ENCODE measurements at places on chromosomes 2 and 18. TPM values are rescaled to one million over a fixed set of nuclear protein-coding genes. Genes with fewer than 3 reads are reported as not detected.
A peak's percentile ranks its signal among the peaks of the same experiment; 100 is the strongest.

GRCh38 chr18:63144748-63145147 is 174.8 kb downstream of the BCL2 start:
- no peak overlapping the region for H3K27ac ChIP-seq
- no peaks in the 10 kb centered on the region for H3K4me1 ChIP-seq
- peaks cover 7% of the 10 kb centered on the region for H3K27me3 ChIP-seq
- no peaks in the 10 kb centered on the region for H3K36me3 ChIP-seq
- no peak overlapping the region for H3K4me3 ChIP-seq

- no peak overlapping the region for H3K4me3 ChIP-seq
- H3K36me3 ChIP-seq = peaks cover 4% of the 10 kb centered on the region
- H3K27ac ChIP-seq = no peak overlapping the region
Observed at GRCh38 chr2:196314157-196314556, 142.8 kb upstream of the STK17B start.

GRCh38 chr2:220935789-220936321 is 636.2 kb downstream of the EPHA4 start:
- H3K36me3 ChIP-seq = no peaks in the 10 kb centered on the region
- H3K4me3 ChIP-seq = no peak overlapping the region
- H3K4me1 ChIP-seq = peaks cover 21% of the 10 kb centered on the region
- H3K27me3 ChIP-seq = no peaks in the 10 kb centered on the region
- no peak overlapping the region for H3K27ac ChIP-seq

GRCh38 chr2:75079575-75079974 is 119.7 kb downstream of the TACR1 start:
- no peak overlapping the region for H3K4me3 ChIP-seq
- H3K36me3 ChIP-seq = peaks cover 2% of the 10 kb centered on the region
- H3K4me1 ChIP-seq = peaks cover 29% of the 10 kb centered on the region
- H3K27ac ChIP-seq = peak overlapping the region; percentile 60

- DNase-seq = no peak
- H3K36me3 ChIP-seq = no peaks in the 10 kb centered on the region
- peaks cover 13% of the 10 kb centered on the region for H3K4me1 ChIP-seq
- no peak overlapping the region for H3K27ac ChIP-seq
- no peak overlapping the region for H3K4me3 ChIP-seq
Observed at GRCh38 chr2:75788902-75789301, 78.2 kb upstream of the GCFC2 start.

GRCh38 chr18:10138719-10139118 is 224.9 kb downstream of the VAPA start:
- DNase-seq = no peak
- no peaks in the 10 kb centered on the region for H3K36me3 ChIP-seq
- H3K27me3 ChIP-seq = no peaks in the 10 kb centered on the region
- H3K4me3 ChIP-seq = no peak overlapping the region

- H3K4me3 ChIP-seq = no peak overlapping the region
- H3K27me3 ChIP-seq = no peaks in the 10 kb centered on the region
- no peak overlapping the region for H3K27ac ChIP-seq
- no peak for DNase-seq
- H3K36me3 ChIP-seq = peaks cover 1% of the 10 kb centered on the region
Observed at GRCh38 chr2:17762451-17762850, 8.5 kb downstream of the GEN1 start.

- peak; percentile 60 for DNase-seq
- H3K4me1 ChIP-seq = peaks cover 42% of the 10 kb centered on the region
- peak overlapping the region; percentile 76 for H3K4me3 ChIP-seq
- no peak overlapping the region for H3K27ac ChIP-seq
- no peaks in the 10 kb centered on the region for H3K36me3 ChIP-seq
Observed at GRCh38 chr2:130963849-130964793, 127.4 kb downstream of the ARHGEF4 start.

GRCh38 chr18:30987467-30988241 is 54.9 kb downstream of the DSC3 start:
- H3K36me3 ChIP-seq = no peaks in the 10 kb centered on the region
- H3K27me3 ChIP-seq = no peaks in the 10 kb centered on the region
- H3K4me1 ChIP-seq = peaks cover 3% of the 10 kb centered on the region
- no peak for DNase-seq

DNA sequence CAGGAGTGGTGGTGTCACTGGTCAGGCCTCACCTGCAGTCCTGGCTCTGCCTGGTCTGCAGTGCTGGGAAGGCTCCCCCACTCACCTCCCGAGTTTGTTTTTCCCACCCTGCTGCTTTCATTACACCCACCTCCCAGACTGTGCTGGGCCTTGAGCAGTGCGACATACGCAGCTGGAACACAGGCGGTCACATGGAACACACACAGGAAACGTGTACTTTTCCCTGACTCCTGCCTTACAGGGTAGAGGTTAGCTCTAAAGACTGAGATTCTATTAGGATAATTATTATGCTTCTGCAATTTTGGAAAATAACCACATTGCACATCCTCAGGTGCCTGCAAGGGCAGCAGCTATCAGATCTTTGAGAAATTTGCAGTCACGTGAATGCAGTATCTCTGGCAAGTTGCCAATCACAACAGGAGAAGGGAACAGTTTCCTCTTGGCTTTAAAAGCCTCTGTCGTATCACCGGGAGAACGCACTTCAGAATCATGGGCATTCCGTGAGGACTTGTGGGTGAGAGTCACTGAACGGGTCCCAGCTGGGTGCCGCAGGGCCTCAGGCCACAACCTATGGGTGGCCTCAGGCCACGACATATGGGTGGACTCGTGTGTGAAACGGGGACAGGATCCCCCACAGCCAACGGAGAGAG is 136.5 kb downstream of the ZNF236 start:
- no peak overlapping the region for H3K27ac ChIP-seq
- no peaks in the 10 kb centered on the region for H3K4me1 ChIP-seq
- no peak overlapping the region for H3K4me3 ChIP-seq
- peaks cover 39% of the 10 kb centered on the region for H3K36me3 ChIP-seq
- DNase-seq = no peak

GRCh38 chr2:40554665-40555294 is 102.9 kb upstream of the SLC8A1 start:
- peaks cover 1% of the 10 kb centered on the region for H3K4me1 ChIP-seq
- DNase-seq = peak; percentile 28
- H3K27ac ChIP-seq = no peak overlapping the region
- H3K36me3 ChIP-seq = no peaks in the 10 kb centered on the region
- H3K4me3 ChIP-seq = no peak overlapping the region
- peaks cover 6% of the 10 kb centered on the region for H3K27me3 ChIP-seq

GRCh38 chr18:59752666-59753065 is 55.4 kb upstream of the CCBE1 start:
- H3K27ac ChIP-seq = no peak overlapping the region
- H3K4me3 ChIP-seq = no peak overlapping the region
- peaks cover 9% of the 10 kb centered on the region for H3K27me3 ChIP-seq
- H3K4me1 ChIP-seq = no peaks in the 10 kb centered on the region

DNA sequence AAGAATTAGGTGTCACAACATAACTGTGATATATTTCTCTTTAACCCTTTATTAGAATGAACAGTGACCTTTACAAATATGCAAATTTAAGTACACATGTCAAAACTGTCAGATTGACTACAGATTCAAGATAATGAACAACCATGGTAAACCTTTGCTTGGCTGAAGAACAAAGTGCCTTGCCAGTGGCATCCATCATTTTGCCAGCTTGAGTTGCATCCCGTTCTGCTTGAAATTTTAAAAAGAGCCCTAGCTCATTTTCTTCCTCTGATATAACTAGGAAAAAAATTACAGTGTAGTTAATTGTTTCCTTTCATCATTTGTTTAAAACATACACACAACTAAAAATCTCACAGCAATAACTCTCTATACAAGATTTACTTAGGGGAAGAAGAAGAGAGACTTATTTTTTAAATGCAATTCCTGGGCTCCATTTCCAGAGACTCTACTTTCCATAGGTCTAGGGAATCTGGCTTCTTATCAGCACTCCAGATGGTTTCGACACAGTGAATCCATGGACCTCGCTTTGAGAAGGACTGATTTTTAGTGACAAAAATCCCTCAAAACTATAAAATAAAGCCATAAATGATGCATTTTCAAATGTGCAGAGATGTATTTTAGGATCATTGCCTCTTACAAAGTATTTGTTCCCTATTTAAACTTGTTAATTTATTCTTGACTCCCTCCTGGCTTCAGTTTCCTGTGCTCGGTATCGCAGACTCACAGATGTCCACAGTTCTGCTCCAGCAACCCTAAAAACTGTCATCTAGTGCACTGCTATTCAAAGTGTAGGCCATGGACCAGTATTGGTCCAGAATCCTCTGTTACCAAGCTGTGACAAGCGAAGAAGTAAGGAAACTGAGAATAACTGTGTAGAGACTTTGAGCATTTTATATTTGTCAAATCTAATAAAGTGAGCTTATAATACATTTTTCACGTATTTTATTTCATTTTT is 50.1 kb downstream of the ICA1L start:
- no peak overlapping the region for H3K27ac ChIP-seq
- DNase-seq = no peak
- H3K4me1 ChIP-seq = peaks cover 2% of the 10 kb centered on the region
- H3K27me3 ChIP-seq = no peaks in the 10 kb centered on the region

- peaks cover 27% of the 10 kb centered on the region for H3K4me1 ChIP-seq
- DNase-seq = no peak
- H3K36me3 ChIP-seq = no peaks in the 10 kb centered on the region
- H3K27ac ChIP-seq = no peak overlapping the region
Observed at GRCh38 chr18:22342625-22343024, 75.1 kb downstream of the CTAGE1 start.

DNA sequence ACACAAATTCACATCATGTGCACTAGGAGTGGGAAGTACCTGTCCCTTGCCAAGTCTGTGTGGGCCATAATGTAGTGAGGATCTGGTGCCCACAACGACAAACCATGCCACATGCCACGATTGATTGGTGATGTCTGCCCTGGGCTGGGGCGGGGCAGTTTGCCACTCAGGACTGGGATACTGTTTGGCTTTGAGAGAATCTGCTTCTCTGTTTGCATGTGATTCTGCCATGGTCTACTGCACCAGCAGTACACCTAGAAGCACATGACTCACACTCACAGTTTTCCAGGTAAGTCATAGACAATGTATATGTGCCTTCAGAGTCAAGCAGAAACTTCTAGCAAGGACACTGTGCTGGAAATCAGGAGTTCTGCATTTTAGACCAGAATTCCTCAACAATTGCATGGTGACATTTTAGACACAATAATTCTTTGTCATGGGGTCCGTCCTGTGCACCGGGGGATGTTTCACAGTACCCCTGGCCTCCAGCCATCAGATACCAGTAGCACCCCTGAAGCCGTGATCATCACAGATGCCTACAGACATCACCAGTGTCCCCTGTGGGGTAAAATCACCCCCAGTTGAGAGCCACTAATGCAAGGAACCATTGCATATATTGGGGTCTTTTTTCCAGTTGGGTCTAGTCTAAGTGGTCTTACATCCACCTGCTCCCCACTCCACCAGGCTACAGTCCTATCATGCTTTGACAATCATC is 278.3 kb downstream of the EIPR1 start:
- DNase-seq = no peak
- H3K4me3 ChIP-seq = no peak overlapping the region
- H3K4me1 ChIP-seq = peaks cover 11% of the 10 kb centered on the region
- H3K27me3 ChIP-seq = peaks cover 10% of the 10 kb centered on the region

- H3K4me3 ChIP-seq = no peak overlapping the region
- peaks cover 15% of the 10 kb centered on the region for H3K4me1 ChIP-seq
- no peaks in the 10 kb centered on the region for H3K36me3 ChIP-seq
- DNase-seq = no peak
- no peak overlapping the region for H3K27ac ChIP-seq
- peaks cover 14% of the 10 kb centered on the region for H3K27me3 ChIP-seq
Observed at GRCh38 chr2:221100467-221101089, 471.5 kb downstream of the EPHA4 start.

DNA sequence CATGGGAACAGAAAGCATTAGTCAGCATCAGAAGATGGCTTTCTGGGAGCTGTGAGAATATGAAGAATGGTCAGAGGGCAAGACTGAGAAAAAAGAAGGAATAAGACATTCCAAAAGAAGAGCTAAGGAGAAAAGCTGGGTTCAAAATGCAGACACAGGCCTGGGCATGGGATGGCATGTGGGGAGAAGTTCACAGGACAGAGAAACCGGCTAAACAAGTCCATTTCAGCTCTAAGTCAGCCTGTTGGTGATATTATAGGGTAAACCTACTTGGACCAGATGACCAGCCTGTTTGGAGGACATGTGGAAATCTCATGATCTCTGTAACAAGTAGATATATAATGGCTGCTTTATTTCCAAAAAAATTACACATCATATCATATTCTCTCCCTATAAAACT is 91.7 kb upstream of the MEIS1 start:
- H3K36me3 ChIP-seq = no peaks in the 10 kb centered on the region
- no peaks in the 10 kb centered on the region for H3K27me3 ChIP-seq
- H3K27ac ChIP-seq = no peak overlapping the region
- H3K4me1 ChIP-seq = no peaks in the 10 kb centered on the region

DNA sequence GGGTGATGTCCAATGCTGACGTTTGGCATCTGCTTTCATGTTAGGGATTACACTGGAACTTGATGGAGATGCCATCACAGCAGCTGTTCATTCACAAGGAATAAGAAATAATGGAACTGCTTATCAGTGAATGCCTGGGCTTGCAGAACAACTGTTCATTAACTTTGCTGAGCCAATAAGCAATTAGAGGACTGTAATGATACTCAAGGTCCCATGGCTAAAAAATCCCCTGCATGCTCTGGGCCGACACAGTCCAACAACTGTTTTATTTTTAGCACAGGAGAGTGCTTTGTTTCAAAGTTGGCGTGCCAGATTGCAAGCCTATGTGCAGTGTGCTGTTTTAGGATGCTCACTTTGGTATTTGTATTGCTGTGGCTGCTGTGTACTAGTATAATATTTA is 408.0 kb upstream of the RGPD4 start:
- DNase-seq = no peak
- H3K36me3 ChIP-seq = no peaks in the 10 kb centered on the region
- H3K27ac ChIP-seq = peak overlapping the region; percentile 10

GRCh38 chr18:49802623-49803022 is 10.7 kb downstream of the ACAA2 start:
- H3K36me3 ChIP-seq = peaks cover 29% of the 10 kb centered on the region
- DNase-seq = no peak
- H3K27ac ChIP-seq = no peak overlapping the region
- no peak overlapping the region for H3K4me3 ChIP-seq
- H3K4me1 ChIP-seq = peaks cover 11% of the 10 kb centered on the region

GRCh38 chr2:220220009-220220408 is 592.6 kb downstream of the SLC4A3 start:
- no peaks in the 10 kb centered on the region for H3K36me3 ChIP-seq
- peaks cover 40% of the 10 kb centered on the region for H3K27me3 ChIP-seq
- H3K4me1 ChIP-seq = peaks cover 21% of the 10 kb centered on the region
- no peak for DNase-seq
- no peak overlapping the region for H3K4me3 ChIP-seq
- H3K27ac ChIP-seq = no peak overlapping the region

- no peaks in the 10 kb centered on the region for H3K27me3 ChIP-seq
- DNase-seq = no peak
- H3K36me3 ChIP-seq = no peaks in the 10 kb centered on the region
- no peak overlapping the region for H3K4me3 ChIP-seq
Observed at GRCh38 chr2:117056376-117056748, 758.1 kb upstream of the DDX18 start.

- H3K4me1 ChIP-seq = peaks cover 12% of the 10 kb centered on the region
- H3K27me3 ChIP-seq = peaks cover 19% of the 10 kb centered on the region
- peak overlapping the region; percentile 99 for H3K27ac ChIP-seq
- peak overlapping the region; percentile 93 for H3K4me3 ChIP-seq
Observed at GRCh38 chr2:19346983-19347618, 11.3 kb downstream of the OSR1 start.

The SLC9A4 gene
- total RNA-seq = 0.62 TPM

The FLACC1 gene
- total RNA-seq = 0.69 TPM

The PRLH gene
- total RNA-seq = not detected

The SPATA3 gene
- total RNA-seq = not detected

The FHOD3 gene
- total RNA-seq = 1.6 TPM

The SF3B6 gene
- 93.3 TPM for total RNA-seq

The UGT1A9 gene
- not detected for total RNA-seq

All from progenitor cell of endocrine pancreas (in vitro differentiated cells).